ENCODE measurements at places on chromosomes 1 and 21.
A peak's percentile ranks its signal among the peaks of the same experiment; 100 is the strongest.

GRCh38 chr1:156726549-156727226 lies 1.6 kb upstream of the METTL25B start:
- DNase-seq, result no peak

DNA sequence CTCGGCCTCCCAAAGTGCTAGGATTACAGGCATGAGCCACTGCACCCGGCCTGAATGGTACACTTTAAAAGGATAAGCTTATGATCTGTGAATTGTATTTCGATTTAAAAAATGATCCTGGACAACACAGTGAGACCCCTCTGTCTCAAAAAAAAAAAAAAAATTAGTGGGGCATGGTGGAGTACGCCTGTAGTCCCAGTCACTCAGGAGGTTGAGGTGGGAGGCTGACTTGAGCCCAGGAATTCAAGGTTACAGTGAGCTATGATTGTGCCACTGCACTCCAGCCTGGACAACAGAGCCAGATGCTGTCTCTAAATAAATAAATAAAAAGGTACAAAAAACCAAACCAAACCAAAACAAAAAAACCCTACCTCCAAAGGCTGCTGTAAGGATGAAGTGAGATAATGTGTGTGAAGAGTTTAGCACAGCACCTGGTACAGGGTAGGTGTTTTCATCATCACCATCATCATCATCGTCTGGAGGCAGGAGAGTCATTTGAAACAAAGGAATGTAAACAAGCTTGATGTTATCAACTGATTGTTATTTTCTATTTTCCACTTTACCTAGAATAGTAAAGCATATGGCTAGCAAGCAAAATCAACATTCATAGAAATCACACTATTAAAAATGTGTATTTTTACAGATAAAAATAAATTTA lies 22.5 kb upstream of the HTR1D start:
- DNase-seq, result no peak

DNA sequence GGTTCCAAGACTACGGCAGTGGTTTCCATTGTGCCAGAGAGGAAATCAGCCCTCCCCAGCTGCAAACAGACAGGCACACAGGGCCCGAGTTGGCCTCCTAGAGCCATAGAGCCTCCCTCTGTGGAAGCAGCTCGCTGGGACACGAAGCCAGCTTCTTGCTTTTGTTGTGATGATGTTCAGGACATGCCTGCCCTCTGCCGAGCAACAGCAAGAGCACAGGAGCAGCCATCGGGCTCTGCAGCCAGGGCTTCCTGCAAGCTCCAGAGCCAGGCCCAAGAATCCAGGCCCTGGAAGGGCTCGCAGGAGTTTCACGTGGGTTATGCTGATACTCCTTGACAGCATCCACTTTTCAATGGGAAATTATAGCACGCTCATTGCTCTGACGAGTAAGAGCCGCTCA lies 18.5 kb downstream of the NPHP4 start:
- no peak for DNase-seq

DNA sequence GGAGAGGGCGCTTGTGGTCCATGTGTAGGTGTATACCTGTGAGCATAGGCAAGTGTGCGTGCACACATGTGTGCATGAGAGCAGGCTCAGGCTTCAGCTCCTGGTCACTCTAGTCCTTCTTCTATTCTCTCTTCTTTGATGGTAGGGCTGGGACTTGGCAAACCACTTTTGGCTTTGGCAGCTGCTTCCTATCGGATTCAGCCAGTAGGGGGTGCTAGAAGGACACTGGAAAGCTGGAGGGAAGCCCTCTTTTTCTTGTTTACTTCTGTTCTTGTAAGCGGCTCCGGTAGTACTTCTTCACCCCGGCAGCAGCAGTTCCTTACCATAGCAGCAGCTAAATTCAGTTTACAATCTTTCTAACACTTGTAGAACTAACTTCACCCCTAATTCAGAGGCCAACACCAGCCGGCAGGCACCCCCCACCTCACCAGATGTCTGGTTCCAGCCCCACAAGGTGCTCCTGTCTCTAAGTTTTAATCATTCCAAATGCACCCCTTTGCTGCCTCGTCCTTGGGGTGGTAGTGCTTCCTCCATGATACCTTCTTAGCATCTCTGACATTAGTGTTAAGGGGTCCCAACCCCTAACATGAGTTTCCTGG lies 25.1 kb downstream of the NENF start:
- peak; percentile 38 for DNase-seq

- DNase-seq, result no peak
Observed at GRCh38 chr1:19411612-19412011, 73.7 kb downstream of the CAPZB start.

DNA sequence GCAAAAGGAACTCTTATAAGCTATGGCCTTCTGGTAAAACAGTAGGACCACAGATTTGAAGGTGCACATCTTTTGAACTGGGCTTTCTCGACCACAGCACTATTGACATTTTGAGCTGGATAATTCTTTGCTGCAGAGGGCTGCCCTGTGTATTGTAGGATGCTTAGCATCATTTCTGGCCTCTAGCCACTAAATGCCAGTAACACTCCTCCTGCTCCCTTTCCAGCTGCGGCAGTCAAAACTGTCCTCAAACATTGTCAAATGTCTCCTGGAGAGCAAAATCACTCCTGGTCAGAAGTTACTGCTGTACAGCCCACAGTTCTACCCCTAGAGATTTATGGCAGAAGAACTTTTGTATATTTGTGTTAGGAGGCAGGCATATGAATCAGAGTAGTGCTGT lies 836.7 kb downstream of the PLA2G4A start:
- DNase-seq, result no peak

GRCh38 chr1:112172294-112172882 lies 182.9 kb upstream of the KCND3 start:
- DNase-seq, result no peak

GRCh38 chr1:202952818-202953217 lies 5.3 kb downstream of the ADIPOR1 start:
- no peak for DNase-seq

Measured in NCI-H524 treated with DMSO at 0.1 percent for 48 hours (cell line).